Fibroblast of skin of left biceps (primary cell): ENCODE measurements at places on chromosomes 13 and 19.

GRCh38 chr19:29450306-29450705, 75.5 kb upstream of the VSTM2B start:
- no peak for DNase-seq

DNA sequence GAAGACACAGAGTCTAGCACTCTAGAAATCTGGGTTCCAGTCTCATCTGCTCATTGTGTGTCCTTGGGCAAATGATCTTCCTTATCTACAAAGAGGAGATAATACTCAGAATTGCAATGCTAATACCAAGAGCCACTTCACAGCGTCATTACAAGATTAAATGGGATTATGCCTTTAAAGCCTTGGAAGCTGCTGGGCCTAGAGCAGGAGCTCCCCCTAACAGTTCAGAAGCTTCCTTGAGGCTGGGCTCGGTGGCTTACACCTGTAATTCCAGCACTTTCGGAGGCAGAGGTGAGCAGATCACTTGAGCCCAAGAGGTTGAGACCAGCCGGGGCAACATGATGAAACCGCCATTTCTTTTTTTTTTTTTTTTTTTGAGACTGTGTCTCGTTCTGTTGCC, 27.6 kb downstream of the AP2S1 start:
- no peak for DNase-seq

DNA sequence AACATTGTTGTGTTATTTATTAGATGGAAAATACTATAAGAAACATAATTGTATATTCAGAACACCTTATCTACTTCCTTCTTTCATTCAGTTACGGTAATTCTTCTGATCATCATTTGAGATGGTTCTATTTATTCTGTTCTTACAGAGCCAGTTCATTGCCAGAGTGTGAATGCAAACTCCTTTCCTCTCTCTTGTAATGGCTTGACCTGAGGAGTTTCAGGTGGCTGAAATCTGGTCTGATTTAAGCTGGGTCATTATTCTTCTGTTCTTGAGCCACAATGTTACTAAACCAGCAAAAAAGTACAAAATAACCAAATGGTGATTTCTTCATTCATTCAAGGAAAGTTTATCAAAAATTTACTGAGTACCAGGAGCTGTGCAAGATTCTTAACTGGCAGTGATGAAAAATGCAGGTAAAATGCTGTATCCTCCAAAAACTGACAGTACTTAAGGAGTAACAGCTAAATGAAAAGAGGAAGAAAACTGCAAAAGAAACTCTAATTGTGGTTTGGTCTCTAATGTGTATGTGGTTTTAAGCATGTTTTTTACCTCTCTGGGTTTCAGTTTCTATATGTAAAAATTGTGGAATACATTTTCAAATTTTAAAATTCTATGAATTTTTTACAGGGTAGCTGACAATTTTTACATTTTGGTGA, 182.4 kb upstream of the UFM1 start:
- DNase-seq = no peak

- DNase-seq = no peak
These were observed 17.4 kb downstream of the CCDC70 start for GRCh38 chr13:51879133-51879532.

GRCh38 chr13:66335626-66336025, 894.5 kb downstream of the PCDH9 start:
- DNase-seq = no peak

- DNase-seq = no peak
These were observed 662.4 kb downstream of the SLITRK1 start for GRCh38 chr13:83219832-83220231.

DNA sequence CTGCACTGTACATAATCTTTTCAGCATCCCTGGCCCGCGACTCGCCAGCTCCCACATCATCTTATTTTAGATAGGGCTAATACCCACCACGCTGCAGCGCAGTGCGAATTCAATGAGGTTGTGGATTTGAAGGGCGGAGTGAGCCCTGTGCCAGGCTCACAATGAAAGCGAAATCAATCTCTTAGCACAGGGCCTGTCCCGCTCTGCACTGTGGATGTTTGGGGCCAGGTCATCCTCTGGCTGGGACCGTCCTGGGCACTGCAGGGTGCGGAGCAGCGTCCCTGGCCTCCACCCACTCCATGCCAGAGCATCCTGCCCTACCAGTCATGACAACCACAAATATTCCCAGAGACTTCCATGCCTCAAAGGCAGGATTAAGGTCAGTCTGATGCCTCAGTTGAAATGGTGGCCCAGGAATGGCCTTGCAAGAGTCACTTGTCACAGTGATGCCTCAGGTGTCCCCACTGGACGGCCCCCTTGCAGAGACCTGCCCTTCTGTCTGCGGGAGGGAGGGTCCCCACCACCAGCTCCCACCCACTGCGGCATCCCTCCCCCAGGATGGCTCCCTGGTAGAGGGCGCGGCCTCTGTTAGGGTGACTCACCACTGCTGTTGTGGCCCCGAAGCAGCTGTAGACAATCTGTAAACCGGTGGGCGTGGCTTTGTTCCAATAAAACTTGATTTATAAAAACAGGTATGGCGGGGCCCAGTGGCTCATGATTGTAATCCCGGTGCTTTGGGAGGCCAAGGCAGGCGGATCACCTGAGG, 5.6 kb downstream of the UHRF1 start:
- no peak for DNase-seq

GRCh38 chr19:10074153-10074552, 12.0 kb upstream of the SHFL start:
- DNase-seq = no peak

- DNase-seq = no peak
These were observed 2.4 kb downstream of the SMG9 start for GRCh38 chr19:43752287-43752875.

- DNase-seq = no peak
These were observed 213.9 kb upstream of the ZNF536 start for GRCh38 chr19:30158067-30158892.

DNA sequence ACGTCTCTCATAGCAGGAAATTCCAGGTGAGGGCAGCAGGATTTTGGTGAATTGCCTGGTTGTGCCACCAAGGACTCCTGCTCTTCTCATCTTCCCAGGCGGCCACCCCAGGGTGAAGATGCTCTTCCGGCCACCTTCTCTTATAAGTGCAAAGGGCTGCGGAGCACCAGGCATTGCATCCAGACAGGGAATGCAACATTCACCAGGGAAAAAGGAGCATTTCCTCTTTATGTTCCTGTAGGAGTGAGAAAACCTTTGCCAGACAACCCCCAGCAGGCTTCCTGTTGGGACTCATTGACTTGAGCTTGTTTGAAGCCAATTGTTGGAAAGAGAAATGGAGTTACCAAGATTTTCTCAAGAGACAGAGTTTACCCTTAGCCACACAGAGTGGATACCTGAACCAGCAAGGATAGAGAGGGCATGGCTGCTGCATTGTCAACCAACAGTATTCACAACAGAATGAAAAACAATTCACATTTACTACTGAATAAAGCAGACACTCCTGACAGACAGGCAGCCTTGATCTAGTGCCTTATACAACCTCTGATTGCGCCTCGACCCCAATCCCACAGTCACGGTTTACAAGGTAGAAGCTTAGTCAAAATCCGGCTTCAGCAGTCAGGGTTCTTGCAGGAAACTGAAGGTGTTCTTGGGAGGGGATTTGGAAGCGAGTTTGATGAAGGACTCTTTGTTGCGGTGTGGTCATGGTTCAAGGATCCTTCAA, 1.8 kb upstream of the ATP11A start:
- no peak for DNase-seq

GRCh38 chr13:64688893-64689677, 2541.1 kb downstream of the PCDH9 start:
- DNase-seq = no peak

- no peak for DNase-seq
These were observed 55.6 kb downstream of the SPACA7 start for GRCh38 chr13:112431734-112432133.

DNA sequence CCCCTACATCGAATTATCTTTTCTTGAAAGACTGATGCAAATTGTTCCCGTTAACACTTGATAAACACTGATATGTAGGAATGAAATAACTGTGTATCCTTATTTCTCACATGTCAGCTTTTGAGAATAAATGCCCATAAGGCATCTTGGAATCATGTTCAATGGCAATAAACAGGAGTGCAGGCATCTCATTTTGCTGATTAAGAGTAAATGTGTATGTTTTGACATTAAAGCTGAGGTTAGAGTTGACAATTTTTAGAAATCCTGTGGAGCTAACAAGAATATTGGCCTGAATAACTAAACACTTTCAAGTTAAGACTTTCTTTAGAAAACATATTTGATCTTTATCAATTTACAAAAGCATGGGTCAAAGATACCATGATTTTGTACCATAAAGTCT, 646.2 kb upstream of the MIR17HG start:
- DNase-seq = no peak

DNA sequence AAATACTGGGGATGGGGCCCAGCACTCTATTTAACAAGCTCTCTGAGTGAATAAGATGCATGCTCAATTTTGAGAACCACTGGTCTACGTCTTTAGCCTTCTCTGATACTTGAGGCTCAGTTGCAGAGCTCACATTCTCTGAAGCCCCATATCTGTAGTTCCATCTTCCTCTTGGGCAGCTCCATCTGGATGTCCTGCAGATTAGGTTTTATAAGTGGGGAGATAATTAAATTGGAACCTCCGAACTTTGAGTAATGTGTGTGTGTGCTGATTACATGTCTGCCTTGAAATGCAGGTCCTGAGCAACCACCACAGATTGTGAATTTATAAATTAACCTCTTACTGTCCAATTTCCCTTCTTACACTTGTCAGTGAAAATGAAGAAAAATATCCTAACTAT, 7.2 kb upstream of the RASL11A start:
- no peak for DNase-seq

GRCh38 chr19:51066393-51067186, 1.7 kb upstream of the KLK13 start:
- DNase-seq = no peak

GRCh38 chr13:72696579-72696978, 30.9 kb downstream of the MZT1 start:
- no peak for DNase-seq

DNA sequence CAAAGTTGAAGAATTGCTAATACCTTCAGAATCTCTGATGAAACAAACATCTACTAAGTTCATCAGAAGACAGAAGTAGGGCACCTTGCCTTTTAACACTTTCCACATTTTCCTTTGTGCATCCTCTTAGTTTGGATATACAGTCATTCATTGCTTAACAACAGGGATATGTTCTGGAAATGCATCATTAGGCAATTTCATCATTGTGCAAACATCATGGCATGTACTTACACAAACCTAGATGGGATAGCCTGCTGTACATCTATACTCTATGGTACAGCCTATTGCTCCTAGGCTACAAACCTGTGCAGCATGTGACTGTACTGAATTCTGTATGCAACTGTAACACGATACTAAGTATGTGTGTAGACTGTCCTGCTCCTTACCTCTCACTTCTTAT, 169.8 kb downstream of the SUCLA2 start:
- DNase-seq = peak; percentile 36

- DNase-seq = no peak
These were observed 1552.2 kb downstream of the PCDH9 start for GRCh38 chr13:65677906-65678305.

DNA sequence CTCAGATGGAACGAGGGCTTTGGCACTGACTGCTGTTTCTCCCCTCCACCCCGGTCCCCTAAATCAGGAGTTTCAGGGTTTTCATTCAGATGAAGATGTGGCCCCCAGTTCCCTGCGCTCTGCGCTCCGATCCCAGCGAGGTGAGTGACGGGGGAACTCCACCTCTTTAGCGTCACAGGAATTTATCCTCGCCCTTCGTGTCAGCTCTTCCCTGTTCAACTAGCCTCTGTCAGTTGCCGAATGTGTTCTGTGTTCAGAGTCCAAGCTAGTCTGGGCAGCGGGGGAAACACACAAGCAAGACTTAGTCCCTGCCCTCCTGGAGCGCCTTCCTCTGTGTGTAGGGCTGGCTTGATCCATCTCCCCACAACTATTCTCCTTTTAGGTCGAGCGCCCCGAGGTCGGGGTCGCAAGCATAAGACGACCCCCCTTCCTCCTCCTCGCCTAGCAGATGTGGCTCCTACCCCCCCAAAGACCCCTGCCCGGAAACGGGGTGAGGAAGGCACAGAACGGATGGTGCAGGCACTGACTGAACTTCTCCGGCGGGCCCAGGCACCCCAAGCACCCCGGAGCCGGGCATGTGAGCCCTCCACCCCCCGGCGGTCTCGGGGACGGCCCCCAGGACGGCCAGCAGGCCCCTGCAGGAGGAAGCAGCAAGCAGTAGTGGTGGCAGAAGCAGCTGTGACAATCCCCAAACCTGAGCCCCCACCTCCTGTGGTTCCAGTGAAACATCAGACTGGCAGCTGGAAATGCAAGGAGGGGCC, 1.8 kb downstream of the KMT2B start:
- DNase-seq = no peak

- no peak for DNase-seq
These were observed 5.9 kb downstream of the CBLC start for GRCh38 chr19:44783545-44783944.

DNA sequence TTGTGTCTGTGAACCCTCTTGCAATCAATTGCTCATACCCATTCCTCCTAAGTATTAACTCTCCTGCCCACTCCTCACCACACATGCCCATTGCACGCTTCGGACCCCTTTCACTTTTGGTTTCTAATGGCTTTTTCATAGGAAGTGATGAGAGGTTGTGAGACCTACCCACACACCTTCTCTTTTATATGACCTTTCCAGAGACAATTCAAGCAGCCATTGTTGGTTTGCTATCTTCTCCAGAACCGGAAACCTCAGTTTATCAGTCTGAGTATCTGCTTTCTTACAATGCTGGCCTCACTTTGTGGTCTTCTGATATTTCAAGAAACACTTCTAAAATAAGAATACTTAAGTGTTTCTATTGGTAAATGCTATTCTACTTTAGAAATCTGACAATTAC, 1550.8 kb upstream of the SLC10A2 start:
- DNase-seq = no peak

DNA sequence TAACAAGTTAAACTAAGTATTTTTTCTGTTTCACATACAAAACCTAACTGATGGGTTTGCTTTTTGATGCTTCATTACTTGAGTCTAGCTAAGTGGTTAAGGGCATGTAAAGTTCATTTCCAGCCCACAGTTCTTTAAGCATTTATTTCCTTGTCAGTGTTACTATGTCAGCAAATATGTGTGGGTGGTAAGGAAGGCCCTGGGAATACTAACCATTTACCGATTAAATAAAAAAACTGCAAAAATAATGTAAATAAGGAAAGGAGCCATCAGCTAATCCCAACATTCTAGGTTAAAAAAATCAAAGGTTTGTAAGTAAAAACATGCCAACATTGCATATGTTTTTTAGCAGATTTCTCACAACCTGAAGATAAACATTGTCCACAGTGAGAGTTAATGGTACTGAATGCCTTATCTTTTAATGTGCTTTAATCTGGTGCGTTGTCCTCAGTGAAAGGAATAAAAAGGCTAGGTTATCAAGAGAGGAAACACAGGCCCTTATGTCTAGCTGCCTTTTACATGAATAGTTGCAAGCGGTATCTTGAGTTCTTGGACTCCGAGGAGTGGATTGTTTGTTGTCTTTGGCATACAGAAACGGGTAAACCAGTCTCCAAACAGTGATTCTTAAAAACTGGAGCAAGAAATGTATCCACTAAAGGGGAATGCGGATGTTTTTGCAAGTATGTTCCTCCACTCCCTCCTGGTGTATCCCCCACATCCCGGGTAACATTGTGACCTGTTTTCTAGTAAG, 949.6 kb upstream of the SLC10A2 start:
- DNase-seq = no peak
